Suppressor macrophage treated with lipopolysaccharide for 1 hour (primary cell): ENCODE measurements at places on chromosomes 16 and 17.

DNA sequence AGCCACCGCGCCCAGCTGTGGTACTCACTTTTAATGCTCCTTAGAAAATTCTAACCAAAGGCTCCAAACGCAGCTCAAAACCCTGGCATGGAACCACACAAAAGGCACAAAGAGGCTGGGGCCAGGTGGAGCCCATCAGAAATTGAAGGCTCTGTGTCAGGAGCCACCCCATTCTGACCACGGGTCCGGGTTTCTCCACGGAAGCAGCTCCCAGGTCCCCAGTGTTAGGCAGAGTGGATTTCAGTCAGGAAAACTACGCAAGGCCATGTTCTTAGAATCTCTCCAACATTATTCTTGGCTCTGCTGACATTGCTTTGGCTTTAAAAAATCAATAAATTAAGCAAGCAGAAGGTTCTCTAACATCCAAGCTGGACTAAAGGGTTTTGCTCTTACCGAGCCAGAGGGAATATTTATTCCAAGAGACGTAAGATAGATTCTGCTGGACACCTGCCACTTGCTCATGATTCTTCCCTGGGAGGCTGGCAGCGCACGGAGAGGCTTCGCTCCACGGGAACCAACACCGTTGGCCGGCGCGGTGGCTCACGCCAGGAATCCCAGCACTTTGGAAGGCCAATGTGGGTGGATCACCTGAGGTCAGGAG is 93.5 kb downstream of the NXN start:
- DNase-seq, result no peak

DNA sequence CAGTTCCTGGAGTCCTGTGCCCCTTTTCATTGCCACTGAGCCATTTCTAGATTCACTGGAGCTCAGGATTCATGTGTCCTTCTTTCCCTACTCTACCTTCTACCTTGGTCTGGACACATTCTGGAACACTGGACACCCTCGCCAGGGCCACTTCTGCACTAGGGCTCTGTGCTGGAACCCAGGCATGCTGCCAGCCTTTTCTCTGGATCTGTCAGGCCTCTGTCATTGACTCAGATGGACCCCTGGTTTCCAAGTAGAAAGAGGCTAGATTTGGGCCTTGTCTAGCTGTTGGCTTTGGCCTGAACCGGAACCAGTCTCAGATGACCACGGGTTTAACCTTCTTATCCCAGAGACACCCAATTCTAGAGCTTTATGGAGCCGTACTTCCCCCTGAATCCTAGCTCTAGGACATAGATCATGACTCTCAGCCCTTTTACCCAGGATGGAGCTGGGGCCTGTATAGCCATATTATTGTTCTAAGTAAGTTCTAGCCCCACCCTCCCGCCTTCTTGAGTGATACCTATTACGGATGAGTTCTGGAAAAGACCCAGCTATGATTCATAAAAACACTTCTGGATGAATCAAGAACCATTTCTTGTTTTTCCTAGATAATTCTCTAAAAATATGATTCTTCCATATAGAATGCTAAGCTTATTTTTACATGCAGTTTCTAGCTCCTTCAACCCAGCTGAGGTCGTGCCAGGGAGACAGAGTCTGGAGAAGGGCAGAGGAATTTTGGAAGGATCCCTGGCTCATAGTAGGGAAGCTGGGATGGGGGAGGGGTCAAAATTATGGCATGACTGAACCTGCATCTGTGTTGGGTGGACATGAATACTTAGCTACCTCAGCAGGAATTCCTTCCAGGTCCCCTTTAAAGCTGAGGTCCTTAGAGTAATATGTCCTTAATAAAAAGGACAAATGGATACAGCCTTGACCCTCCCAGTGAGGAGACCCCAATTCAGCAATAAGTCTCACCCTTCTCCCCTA is 1.1 kb upstream of the CHRNB1 start:
- DNase-seq, result no peak

- no peak for DNase-seq
These were observed 13.6 kb upstream of the TMIGD1 start for GRCh38 chr17:30347488-30347887.

DNA sequence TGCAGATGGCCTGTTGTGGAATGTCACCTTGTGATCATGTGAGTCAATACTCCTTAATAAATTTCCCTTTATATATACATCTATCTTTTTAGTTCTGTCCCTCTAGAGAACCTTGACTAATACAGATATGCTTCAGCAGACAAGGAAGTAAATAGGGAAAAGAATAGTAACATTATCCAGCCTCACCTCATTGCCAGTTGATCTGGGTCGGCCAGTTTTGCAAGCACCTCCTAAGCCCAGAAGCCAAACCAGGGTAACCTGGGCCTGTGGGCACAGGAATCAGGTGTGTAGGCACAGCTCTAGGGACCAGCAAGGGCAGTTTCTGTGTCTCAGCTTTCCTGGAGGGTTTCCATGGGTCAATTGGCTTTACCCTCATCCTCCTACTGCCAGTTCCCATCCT is 11.9 kb upstream of the CCL17 start:
- DNase-seq, result no peak

DNA sequence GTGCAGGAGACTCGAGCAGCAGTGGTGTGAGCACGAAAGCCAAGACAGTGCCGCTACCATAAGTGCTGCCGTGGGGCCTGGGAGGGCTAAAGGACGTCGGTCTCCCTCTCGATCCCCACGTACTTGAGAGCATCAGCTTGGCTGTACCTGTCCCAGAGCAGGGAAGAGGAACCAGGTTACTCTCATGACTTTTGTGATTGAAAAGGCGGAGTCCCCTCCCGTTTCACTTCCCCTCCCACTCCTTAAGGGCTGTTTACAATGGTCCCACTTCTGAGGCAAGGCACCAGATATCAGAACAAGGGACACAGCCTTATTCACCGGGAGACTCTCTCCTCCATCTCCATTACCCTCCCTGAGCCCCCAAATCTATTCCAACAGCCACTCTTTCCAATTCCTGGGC is 20.1 kb downstream of the CNTNAP1 start:
- DNase-seq, result no peak

DNA sequence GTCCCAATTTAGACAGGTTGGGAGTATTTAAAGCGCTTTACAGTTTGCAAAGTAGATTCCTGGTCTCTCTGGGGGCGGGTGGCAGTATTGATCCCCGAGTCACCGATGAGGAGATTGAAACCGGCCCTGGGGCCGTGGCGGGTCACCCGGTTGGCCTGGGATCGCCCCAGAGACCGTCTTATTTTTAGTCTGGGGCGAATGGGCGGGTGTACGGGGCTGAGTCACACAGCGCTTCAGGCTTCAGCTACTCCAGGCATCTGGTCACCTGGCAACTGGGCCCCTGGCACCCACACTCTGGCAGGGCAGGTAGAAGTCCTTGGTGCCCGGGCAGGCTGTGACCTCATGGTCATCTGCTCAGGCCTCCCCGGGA is 669 bp downstream of the MIEF2 start:
- DNase-seq, result peak; percentile 69

DNA sequence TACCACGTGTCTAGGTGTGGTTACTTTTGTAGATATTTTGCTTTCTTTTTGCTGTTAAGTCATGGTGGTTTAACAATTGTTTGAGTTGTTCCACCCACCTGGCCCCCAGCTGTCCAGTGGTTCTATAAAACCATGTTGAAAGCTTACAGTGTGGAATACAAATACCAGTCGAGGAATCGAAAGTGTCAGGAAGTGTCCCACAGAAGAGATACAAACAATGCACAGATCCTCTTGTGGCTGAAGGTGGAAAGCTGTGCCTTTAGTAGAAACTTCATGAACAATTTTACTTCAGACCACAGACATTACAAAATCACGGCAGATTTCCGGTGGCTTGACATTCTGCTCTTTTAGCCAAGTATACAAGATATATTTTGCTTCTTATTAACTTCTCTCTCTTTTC is 782.4 kb upstream of the SOX9 start:
- no peak for DNase-seq

- DNase-seq, result no peak
These were observed 273.8 kb downstream of the NPIPA8 start for GRCh38 chr16:18062713-18063112.
